ENCODE measurements at places on chromosomes 7 and 10.

DNA sequence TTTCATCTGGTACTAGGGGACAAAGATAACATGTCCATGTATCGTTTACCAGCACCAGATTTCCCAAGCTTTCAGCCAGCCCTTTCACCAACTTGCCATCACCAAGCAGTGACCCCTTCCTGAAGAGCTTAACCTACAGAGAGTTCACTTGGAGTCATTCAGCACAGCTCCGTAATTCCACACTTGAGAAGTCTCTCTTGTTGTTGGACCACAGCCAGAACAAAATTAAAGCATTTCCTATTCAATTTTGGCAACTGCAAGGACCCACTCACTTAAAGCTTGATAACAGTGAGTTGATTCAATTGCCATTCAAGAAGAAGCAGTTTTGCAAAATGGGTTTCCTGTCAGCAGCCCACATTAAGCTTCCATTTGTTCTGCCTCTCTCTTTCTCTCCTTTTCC is 88.5 kb upstream of the LRRTM3 start:
- DNase-seq, result no peak

DNA sequence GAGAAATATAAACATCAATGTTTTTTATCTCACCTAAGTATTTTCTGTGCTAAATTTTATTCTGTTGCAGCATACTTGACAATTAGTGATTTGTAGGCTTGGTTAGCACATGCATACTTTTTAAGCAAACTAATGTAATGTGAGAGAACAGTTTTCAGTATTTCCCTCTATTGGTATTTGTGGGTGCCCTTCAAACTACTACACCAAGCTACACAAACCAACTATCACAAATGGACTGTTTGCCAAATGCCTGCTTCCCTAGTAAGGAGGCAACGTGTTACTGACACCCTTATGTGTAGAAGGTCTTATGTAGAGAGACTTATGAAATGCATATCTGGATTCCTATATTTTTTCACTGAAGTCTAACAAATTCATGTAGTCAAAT is 98.4 kb upstream of the FZD1 start:
- no peak for DNase-seq

GRCh38 chr7:17677408-17677807 is 262.9 kb downstream of the SNX13 start:
- no peak for DNase-seq

DNA sequence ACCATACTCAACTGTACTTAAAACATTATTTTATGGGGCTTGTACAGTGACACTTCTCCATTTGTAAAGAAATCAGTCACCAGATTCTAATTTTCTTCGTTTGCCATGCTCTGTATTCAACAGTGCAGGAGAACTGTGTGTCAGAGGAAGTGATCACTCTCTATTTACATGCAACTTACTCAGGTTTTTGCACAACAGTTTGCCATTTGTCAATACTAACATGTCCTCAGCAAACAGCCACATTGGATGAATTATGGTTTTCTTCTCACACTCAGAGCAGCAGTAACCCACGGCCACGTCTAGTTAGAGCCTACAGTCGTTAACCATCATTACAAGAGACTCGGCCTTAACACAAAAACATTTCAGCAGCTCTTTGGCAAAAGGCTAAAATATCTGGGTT is 69.2 kb upstream of the SP4 start:
- no peak for DNase-seq

DNA sequence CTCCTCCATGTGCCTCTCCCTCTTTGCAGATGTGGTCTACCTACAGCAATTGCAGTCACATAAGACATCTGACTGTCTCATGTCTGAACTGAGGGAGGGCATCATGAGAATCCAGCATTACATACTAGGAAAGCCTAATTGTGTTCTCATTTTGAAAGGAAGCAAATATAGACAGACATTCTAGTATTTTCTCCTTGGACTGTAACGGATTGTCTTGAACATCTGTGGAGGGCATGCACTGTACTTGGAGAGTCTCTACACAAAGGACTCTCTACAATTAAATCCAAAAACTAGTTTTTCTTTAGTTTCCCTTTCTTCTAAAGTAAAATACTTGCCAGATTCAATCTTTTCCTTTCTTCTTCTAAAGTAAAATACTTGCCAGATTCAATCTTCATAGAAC is 34.7 kb upstream of the TRIL start:
- DNase-seq, result no peak

GRCh38 chr10:92873029-92873428 is 24.7 kb downstream of the EXOC6 start:
- no peak for DNase-seq

DNA sequence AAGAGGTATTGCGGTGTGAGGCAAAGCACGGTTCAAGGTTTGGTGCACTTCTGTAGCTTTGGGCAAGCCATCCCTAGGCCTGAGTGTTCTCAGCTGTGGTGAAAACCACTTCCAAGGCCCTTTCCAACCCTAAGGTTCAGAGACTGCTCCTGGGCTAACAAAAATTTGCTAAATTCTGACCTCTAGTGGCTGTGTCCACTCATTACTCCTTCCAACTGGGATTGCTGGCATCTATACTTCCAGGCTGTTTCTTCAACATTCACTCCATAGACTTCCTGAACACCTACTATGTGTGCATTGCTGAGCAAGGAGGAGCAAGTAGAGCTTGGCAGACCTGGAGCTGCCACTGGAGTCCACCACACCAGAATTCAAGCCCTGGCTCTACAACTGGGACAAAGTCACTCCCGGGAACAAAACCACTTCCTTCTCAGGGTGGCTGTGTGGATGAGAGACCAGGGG is 29.3 kb upstream of the SH3PXD2A start:
- no peak for DNase-seq

GRCh38 chr7:78720066-78720465 is 733.4 kb downstream of the MAGI2 start:
- DNase-seq, result no peak

DNA sequence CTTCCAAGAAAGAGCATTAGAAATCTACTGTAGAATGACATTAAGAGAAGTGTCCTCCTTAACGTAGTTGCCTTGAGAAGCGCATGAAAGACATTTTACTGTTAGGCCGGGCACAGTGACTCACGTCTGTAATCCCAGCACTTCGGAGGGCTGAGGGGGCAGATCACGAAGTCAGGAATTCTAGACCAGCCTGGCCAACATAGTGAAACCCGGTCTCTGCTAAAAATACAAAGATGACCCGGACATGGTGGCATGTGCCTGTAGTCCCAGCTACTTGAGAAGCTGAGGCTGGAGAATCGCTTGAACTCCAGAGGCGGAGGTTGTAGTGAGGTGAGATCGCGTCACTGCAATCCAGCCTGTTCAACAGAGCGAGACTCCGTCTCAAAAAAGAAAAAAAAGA is 28.9 kb downstream of the TARP start:
- DNase-seq, result no peak

DNA sequence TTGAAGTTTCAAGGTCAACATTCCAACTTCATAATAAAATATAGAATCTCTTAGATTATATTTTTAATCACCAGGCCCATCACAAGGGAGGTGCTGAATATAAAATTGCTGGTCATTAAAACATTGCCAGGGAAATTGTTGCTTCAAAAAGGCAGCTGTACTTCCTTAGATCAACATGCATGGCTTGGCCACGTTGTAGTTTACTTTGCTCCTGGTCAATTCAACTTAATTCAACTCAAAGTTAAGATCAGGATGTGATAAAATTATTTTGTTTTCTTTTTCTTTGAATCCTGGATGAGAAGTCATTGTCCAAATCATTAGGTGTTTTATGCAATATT is 317.4 kb downstream of the PAXIP1 start:
- DNase-seq, result no peak

GRCh38 chr7:139515266-139515665 is 8.2 kb upstream of the CLEC2L start:
- DNase-seq, result no peak

DNA sequence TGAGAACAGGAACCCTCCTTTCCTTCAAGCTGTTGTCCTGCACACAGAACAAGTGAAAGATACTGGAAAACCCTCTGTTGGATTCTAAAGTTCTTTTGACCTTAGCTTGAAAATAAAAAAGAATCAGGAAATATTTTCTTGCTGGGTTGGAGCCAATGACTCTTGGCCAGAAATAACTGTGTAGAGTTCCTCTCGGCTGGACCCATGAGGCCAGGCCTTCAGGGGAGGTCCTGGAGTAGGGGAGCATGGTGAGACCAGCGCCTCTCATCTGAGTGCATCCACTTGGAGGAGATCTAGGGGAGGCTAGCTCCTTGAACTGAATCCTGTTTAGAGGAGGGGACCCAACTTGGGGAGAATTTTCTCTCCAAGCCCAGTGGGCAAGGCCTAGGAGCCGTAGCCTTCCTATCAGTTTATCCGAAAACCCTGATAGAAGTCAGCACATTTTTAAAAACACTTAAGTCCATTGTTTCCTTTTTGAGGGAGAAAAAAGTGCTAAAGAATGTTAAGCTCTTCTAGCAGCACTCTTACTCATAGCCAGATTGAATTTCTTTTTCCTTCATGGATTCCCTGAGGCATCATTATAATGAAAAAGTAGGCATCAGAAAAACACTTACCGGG is 635.7 kb upstream of the ANKRD30A start:
- no peak for DNase-seq

DNA sequence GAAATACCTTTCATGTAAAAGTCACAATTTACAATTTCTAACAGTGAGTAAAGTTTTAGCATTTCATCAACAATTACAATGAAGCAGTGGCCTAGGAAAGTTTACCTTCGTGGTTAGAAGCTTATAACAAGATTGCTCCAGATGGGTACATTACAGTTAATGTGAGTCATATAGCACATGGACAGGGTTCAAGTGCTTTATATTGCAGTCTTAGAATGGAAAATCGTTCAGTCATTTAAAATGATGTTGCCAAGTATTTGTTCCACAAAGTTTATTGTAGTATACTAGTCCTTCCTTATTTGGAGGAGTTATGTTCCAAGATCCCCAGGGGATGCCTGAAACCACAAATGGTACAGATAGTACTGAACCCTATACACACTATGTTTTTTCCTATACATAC is 174.6 kb upstream of the TARP start:
- DNase-seq, result no peak

GRCh38 chr7:116950889-116951351 is 2.4 kb upstream of the ST7 start:
- no peak for DNase-seq

GRCh38 chr7:133540096-133540860 is 287.4 kb downstream of the EXOC4 start:
- DNase-seq, result no peak

GRCh38 chr10:12594448-12594944 is 245.1 kb downstream of the CAMK1D start:
- no peak for DNase-seq

- DNase-seq, result no peak
Measured at GRCh38 chr10:34737772-34738169, 77.3 kb downstream of the PARD3 start.

DNA sequence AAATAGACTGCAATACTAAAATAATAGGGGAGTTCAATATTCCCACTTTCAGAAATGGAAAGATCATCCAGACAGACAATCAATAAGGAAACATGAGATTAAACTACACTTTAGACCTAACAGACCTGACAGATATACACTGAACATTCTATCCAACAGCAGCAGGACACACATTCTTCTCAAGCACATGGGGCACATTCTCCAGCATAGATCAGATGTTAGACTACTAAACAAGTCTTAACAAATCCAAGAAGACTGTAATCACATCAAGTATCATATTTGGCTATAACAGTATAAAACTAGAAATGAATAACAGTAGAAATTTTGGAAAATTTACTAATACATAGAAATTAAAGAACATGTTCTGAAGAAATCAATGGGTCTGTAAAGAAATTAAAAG is 458.9 kb upstream of the ANKRD30A start:
- no peak for DNase-seq

- DNase-seq, result no peak
Measured at GRCh38 chr7:50627824-50628361, 62.7 kb upstream of the DDC start.

DNA sequence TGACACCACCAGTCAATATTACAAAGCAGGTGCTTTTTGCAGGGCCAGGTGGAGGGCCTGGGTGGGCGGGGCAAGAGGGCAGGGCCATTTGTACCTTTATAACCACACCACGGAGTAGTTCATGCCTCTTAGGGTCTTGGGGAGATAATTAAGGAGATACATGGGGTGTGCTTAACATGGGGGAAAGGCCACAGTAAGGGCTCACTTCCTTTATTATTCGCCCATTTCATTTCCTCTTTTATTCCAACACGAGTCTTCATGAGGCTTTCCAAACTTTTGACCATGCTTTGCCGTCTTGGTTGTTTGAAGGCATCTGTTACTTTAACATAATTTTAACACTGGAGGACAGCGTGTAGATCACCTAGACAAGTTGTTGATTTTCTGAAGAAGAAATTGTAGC is 33.3 kb upstream of the LYZL2 start:
- DNase-seq, result no peak

- no peak for DNase-seq
Measured at GRCh38 chr7:55970561-55970960, 6.2 kb downstream of the NIPSNAP2 start.

- no peak for DNase-seq
Measured at GRCh38 chr7:117686311-117686935, 186.8 kb downstream of the CTTNBP2 start.

DNA sequence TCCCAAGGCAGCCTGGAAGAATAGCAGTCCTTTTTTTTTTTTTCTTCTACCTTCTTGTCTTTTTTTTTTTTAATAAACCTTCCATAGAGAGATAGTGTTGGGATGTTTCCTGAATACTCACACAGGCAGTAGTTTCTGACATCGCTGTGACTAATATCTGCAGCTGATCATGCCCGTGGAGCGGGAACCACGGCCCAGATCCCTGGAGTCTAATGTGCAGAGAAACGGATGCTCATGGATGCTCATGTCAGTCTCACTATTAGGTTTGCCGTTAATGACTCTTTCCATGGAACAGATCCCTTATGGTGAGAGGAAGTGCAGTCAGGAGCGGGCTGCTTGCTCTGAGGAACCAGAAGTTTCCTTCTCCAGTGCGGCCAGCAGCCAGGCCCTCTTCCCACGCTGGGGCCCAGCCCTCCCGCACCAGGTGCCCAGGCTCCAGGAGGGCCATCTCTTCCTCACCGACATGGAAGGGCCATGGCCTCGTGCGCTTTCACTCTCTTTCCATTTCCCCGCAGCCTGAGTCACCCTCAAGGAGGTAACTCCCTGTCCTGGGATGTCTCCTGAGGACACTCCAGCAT is 132.5 kb downstream of the WDR37 start:
- DNase-seq, result no peak
